D721Med (cell line): ENCODE measurements at places on chromosomes 12 and 14.

GRCh38 chr12:89678225-89678624 lies 30.4 kb downstream of the ATP2B1 start:
- no peak for DNase-seq

- no peak for DNase-seq
Measured at GRCh38 chr12:79614730-79615129, 76.0 kb downstream of the PAWR start.

- no peak for DNase-seq
Measured at GRCh38 chr12:129489100-129489676, 414.6 kb downstream of the TMEM132D start.

GRCh38 chr14:81161088-81161487 lies 59.7 kb downstream of the GTF2A1 start:
- no peak for DNase-seq

GRCh38 chr14:103255555-103255954 lies 78.5 kb upstream of the EIF5 start:
- DNase-seq: no peak

GRCh38 chr14:91326514-91327249 lies 82.2 kb upstream of the GPR68 start:
- no peak for DNase-seq

DNA sequence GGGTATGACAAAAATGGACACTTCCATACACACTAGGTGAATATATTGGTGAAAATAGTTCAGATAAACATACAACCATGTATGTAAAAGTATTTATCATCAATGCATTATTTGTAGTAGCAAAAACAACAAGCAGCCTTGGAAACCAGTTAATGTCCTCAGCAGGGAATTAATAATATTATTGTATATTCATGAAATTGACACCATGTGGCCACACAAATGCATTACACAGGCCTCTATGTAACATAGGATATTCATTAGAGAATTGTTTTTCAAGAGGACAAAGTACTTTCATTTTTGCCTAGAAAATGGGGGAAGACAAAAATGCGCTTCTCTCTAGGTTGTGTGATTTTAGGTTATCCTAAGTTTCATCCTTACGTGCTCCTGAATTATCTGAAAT lies 24.3 kb downstream of the SPRING1 start:
- DNase-seq: no peak

DNA sequence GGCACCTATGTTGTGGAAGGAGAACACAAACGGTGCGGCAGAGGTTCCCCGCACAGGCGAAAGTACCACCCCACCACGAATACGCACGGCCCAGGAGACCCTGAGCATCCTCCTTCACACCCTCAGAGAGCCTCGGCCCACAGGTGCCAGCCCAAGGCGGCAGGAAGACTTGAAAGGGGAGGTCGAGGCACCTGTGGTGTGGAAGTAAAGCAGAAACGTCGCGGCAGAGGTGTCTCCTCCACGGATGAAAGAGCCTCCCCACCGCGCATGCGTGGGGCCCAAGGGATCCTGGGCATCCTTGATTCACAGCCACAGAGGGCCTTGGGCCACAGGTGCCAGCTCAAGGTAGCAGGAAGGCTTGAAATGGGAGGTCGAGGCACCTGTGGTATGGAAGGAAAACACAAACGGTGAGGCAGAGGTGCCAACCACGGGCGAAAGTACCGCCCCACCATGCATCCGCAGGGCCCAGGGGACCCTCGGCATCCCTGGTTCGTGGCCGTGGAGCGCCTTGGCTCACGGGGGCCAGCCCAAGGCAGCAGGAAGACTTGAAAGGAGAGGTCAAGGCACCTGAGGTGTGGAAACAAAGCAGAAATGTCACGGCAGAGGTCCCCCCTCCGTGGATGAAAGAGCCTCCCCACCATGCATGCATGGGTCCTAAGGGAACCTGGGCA lies 380.1 kb downstream of the ALG10 start:
- DNase-seq: no peak

DNA sequence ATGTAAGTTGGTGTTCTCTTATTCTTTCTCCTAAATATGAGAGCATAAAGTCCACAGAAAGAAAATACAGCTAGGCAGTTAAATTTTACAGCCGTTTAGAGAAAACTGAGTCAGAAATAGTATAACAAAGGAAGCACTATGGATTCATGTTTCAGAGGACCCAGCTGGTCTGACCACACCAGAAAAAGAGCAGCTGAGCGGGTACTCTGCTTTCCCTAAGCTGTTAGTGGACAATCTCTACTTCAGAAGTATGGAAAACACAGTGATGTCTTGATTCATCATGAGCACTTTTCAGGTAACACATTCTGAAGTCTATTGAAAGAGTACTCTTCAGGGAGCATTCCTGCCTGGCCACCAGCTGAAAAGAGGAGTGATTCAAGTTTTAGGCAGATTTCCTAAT lies 12.4 kb downstream of the PPM1H start:
- no peak for DNase-seq

GRCh38 chr14:78631551-78631950 lies 461.4 kb downstream of the NRXN3 start:
- DNase-seq: no peak

GRCh38 chr14:95481391-95482022 lies 34.9 kb downstream of the SYNE3 start:
- DNase-seq: no peak

GRCh38 chr12:49776413-49776812 lies 35.1 kb downstream of the TMBIM6 start:
- peak; percentile 48 for DNase-seq

GRCh38 chr14:63727736-63728728 lies at the start of gene SGPP1:
Gene SGPP1 (minus strand): TSS chr14:63728065. CDS start chr14:63727944, 121 bp downstream.
- peak; percentile 64 for DNase-seq
